ENCODE measurements at places on chromosomes 11 and 22. TPM values are rescaled to one million over a fixed set of nuclear protein-coding genes. Genes with fewer than 3 reads are reported as not detected.

RPS25 gene
- total RNA-seq, result 758 TPM

ZNF214 gene
- 2.6 TPM for total RNA-seq

CHKB gene
- total RNA-seq, result 89.7 TPM

DNA sequence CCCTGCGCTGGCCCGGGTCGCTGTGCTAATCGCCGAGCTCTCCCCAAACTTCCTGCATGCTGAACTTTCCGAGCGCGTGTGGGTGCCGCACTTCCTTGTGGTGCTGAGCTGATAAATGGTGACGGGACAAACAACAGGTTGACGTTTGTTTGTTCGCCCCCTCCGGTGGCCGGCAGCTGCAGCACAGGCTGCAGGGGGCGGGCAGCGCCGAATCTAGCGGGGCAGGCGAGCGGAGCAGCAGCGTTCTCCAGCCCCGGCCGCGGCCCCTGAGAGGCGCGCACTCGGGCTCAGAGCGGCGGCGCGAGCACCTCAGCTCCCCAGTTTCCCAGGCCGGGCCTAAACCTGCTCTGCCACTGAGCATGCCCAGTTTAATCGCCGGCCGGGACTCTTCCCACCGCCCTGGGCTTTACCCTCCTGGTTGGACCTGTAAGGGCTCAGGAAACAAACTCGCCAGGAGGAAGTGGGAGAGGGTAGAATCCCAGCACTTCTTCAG is at the start of gene PDGFD:
PDGFD (minus strand) TSS at position 120 of the 493 bp plus-strand sequence.
- H3K36me3 ChIP-seq, result no peaks in the 10 kb centered on the region
- DNase-seq, result peak; percentile 34
- peak within 1 kb of the TSS; percentile 43 for H3K4me3 ChIP-seq
- H3K27ac ChIP-seq, result peak within 1 kb of the TSS; percentile 3
- no peaks in the 10 kb centered on the region for H3K4me1 ChIP-seq

DNA sequence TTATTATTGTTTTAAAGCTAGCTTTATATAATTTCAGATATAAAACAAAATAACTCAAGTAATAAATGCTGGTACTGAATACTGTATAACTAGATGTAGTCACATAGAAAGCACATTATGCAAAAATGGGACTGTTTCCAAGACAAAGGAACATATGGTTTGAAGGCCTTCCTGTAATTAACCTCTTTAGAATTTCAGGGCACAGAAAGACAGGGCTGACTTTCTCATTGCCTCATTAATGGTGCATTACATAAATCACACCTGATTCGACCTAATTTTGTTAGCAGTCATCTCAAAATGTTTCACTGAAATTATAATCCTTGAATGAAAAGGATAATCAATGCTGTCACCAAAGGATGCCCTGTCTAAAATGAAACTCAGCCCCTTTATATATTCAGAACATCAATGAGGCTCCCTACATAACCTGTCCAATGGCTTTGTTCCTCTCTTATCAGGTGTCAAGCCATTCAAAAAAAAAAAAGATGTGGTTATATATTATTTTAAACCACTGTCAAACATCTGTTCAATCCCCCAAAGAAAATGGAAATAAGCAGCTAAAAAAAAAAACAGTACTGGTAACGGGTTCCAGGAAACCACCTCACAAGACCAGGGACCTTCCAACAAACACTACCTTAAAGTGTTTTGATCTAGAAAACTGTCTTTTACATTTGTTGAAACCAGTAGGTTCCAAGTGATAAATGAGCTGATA is 77.4 kb downstream of the FAM168A start:
- H3K4me3 ChIP-seq, result no peak overlapping the region
- no peaks in the 10 kb centered on the region for H3K4me1 ChIP-seq
- H3K27me3 ChIP-seq, result no peaks in the 10 kb centered on the region
- DNase-seq, result no peak
- H3K36me3 ChIP-seq, result no peaks in the 10 kb centered on the region
- H3K27ac ChIP-seq, result no peak overlapping the region

- H3K36me3 ChIP-seq, result no peaks in the 10 kb centered on the region
- peak overlapping the region; percentile 65 for H3K27ac ChIP-seq
- H3K4me1 ChIP-seq, result peaks cover 47% of the 10 kb centered on the region
- no peak for DNase-seq
Measured at GRCh38 chr22:42644422-42645340, 4.3 kb upstream of the ATP5MGL start.

DNA sequence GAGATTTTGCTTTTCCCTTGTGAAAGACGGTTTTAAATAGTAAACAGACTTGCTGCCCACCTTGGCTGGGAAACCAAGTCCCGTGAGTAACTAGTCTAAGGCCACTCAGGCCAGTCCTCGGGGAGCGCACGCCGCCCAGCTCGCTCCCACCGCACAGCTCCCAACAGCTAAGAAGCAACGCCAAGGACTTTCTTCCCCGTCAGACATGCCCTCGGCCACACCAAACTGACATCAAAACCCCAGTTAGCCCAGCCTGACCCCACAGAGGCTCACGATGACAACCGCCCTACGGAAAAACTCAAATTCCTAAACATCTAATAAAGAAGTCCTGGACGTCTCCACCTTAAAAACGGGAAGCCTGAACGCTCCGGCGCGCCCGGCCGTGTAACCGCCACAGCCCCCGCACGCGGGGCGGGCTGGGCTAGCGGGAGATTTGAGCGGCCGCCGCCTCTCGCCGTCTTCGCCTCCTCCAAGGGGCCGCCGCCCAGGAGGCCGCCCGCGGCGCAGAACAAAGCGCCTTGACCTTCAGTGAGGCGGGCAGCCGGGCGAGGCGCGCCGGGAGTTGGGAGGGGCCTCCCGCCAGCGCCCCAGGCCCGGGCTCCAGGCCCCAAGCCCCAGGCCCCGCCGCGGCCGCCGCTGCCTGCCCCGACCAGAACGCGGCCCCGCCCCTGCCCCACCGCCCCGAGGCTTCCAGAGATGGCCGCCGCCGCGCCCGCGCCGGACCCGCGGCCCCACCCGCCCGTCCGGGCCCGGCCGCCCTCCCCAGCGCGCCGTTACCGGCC is 486 bp downstream of the NAP1L4 start:
- H3K27me3 ChIP-seq, result no peaks in the 10 kb centered on the region
- DNase-seq, result peak; percentile 54
- H3K4me3 ChIP-seq, result peak overlapping the region; percentile 86
- no peaks in the 10 kb centered on the region for H3K36me3 ChIP-seq
- H3K27ac ChIP-seq, result peak overlapping the region; percentile 87

- peak overlapping the region; percentile 60 for H3K27ac ChIP-seq
- peaks cover 37% of the 10 kb centered on the region for H3K27me3 ChIP-seq
- DNase-seq, result peak; percentile 30
- no peaks in the 10 kb centered on the region for H3K4me1 ChIP-seq
Measured at GRCh38 chr11:61828629-61829407, 718 bp downstream of the FADS2 start.

- no peaks in the 10 kb centered on the region for H3K27me3 ChIP-seq
- DNase-seq, result no peak
- no peaks in the 10 kb centered on the region for H3K36me3 ChIP-seq
Measured at GRCh38 chr11:87572881-87573280, 535.1 kb downstream of the TMEM135 start.

GRCh38 chr22:23282986-23283385 is 102.7 kb downstream of the BCR start:
- H3K27me3 ChIP-seq, result no peaks in the 10 kb centered on the region
- no peaks in the 10 kb centered on the region for H3K36me3 ChIP-seq
- peaks cover 14% of the 10 kb centered on the region for H3K4me1 ChIP-seq

GRCh38 chr22:24053481-24054226 is 42.5 kb downstream of the CABIN1 start:
- H3K27ac ChIP-seq, result no peak overlapping the region
- no peaks in the 10 kb centered on the region for H3K27me3 ChIP-seq
- no peak for DNase-seq
- H3K36me3 ChIP-seq, result peaks cover 26% of the 10 kb centered on the region
- no peaks in the 10 kb centered on the region for H3K4me1 ChIP-seq
- no peak overlapping the region for H3K4me3 ChIP-seq

GRCh38 chr11:2929531-2929949 is 320 bp upstream of the PHLDA2 start:
- peak; percentile 85 for DNase-seq
- H3K27me3 ChIP-seq, result no peaks in the 10 kb centered on the region
- H3K4me1 ChIP-seq, result peaks cover 11% of the 10 kb centered on the region

GRCh38 chr11:69894648-69895047 is 75.4 kb upstream of the FGF3 start:
- DNase-seq, result no peak
- no peak overlapping the region for H3K27ac ChIP-seq
- no peaks in the 10 kb centered on the region for H3K36me3 ChIP-seq
- H3K27me3 ChIP-seq, result no peaks in the 10 kb centered on the region

DNA sequence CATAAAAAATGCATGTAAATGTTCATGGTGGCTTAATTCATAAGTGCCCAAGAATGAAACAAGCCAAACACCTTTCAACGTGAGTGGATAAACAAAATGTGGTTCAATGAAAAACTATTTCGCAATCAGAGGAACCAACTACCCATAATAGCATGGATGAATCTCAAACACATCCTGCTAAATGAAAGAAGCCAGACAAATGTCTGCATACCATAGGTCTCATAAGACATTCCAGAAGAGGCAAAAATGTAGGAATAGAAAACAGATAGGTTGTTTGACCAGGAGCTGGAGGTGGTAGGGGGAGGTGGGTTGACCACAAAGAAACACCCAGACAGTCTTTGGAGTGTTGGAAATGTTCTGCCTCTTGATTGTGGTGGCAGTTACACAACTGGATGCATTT is 13.2 kb upstream of the OSBPL5 start:
- H3K4me1 ChIP-seq, result no peaks in the 10 kb centered on the region
- H3K36me3 ChIP-seq, result no peaks in the 10 kb centered on the region
- H3K4me3 ChIP-seq, result no peak overlapping the region
- H3K27ac ChIP-seq, result no peak overlapping the region

- H3K27me3 ChIP-seq, result no peaks in the 10 kb centered on the region
- H3K4me3 ChIP-seq, result peak overlapping the region; percentile 21
- H3K36me3 ChIP-seq, result no peaks in the 10 kb centered on the region
- H3K27ac ChIP-seq, result peak overlapping the region; percentile 52
- H3K4me1 ChIP-seq, result no peaks in the 10 kb centered on the region
Measured at GRCh38 chr22:35840302-35840739, 122.6 kb downstream of the APOL5 start.

DNA sequence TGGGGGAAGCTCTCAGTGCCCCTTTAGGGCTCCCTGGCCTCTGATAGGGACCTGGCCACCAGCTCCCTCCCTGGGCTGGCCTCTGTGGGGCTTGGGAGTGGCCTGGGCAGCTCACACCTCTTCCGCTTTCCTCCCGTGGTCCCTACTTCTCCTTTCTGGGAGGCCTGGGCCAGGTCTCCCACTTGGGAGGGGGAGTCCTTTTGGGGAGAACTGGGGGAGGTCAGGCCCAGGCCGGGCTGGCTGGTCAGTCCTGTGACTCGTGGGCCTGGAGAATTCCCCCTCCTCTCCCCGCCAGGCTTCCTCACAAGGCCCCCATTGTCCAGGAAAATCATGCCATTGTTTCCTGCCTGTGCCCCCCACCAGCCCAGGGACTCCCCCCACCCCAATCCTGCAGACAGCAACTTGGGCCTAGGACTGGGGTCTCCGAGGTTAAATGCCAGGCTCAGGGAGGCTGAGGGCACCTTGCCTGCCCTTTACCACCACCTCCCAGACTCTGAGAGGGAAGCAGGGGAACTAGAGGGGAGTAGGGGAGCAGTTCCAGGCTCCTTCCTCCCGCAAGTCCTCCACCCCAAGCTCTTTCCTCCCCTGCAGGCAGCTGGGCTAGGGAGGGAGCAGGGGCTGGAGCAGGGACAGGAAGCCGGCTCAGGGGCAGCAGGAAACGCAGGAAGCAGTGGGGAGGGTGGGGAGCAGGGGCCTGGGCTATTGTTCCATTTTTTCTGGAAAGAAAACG is 2.8 kb downstream of the MAP3K11 start:
- DNase-seq, result no peak
- H3K27ac ChIP-seq, result peak overlapping the region; percentile 32
- no peaks in the 10 kb centered on the region for H3K36me3 ChIP-seq
- H3K4me3 ChIP-seq, result peak overlapping the region; percentile 90

DNA sequence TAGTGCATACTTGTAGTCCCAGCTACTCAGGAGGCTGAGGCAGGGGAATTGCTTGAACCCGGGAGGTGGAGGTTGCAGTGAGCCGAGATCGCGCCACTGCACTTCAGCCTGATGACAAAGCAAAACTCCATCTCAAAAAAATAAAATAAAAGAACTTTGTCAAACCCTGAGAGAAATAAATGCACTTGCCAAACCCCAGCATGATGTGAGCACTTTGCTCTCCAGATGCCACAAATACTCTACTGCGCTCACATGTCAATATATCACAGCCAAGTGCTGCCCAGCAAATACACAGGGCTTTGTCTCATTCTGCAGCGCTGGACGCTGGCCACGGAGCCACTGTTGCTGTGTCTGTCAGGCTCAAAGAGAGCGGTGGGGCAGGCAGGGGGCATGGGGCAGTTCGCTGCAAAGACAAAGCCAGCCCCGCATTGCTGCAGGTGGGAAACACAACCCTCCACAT is 45.1 kb downstream of the AHNAK start:
- H3K27me3 ChIP-seq, result no peaks in the 10 kb centered on the region
- H3K4me3 ChIP-seq, result no peak overlapping the region
- DNase-seq, result no peak
- H3K27ac ChIP-seq, result peak overlapping the region; percentile 26
- H3K36me3 ChIP-seq, result no peaks in the 10 kb centered on the region
- peaks cover 8% of the 10 kb centered on the region for H3K4me1 ChIP-seq

DNA sequence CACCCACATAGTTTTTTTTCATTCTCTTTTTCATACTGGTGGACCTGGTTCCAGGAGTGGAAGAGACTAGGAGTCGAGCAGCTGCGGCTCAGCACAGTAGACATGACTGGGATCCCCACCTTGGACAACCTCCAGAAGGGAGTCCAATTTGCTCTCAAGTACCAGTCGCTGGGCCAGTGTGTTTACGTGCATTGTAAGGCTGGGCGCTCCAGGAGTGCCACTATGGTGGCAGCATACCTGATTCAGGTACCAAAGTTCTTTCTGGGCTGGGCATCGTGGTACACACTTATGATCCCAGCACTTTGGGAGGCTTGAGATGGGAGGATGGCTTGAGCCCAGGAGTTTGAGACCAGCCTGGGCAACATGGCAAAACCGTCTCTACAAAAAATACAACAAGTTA is 4.2 kb downstream of the PTPMT1 start:
- H3K27me3 ChIP-seq, result no peaks in the 10 kb centered on the region
- peaks cover 9% of the 10 kb centered on the region for H3K36me3 ChIP-seq
- no peak for DNase-seq
- no peak overlapping the region for H3K27ac ChIP-seq

Data from colonic mucosa (tissue), 4 donors.